ENCODE measurements at places on chromosomes 2 and 18. TPM values are rescaled to one million over a fixed set of nuclear protein-coding genes. Genes with fewer than 3 reads are reported as not detected.

Gene DSG1
- 1.5 TPM for total RNA-seq

Gene UGT1A4
- total RNA-seq, result not detected

Gene UGT1A8
- total RNA-seq, result not detected

Gene B3GNT7
- total RNA-seq, result 5.2 TPM

Gene UGT1A5
- not detected for total RNA-seq

Gene FOXI3
- 0.10 TPM for total RNA-seq

Gene TUBA3E
- total RNA-seq, result 0.11 TPM

Gene LINC00305
- total RNA-seq, result 2.9 TPM

Gene PROM2
- total RNA-seq, result 0.99 TPM

Measured in spinal cord (tissue), 10 donors.